GF-D8 (cell line): ENCODE measurements at places on chromosomes 11 and 22.
A peak's percentile ranks its signal among the peaks of the same experiment; 100 is the strongest.

DNA sequence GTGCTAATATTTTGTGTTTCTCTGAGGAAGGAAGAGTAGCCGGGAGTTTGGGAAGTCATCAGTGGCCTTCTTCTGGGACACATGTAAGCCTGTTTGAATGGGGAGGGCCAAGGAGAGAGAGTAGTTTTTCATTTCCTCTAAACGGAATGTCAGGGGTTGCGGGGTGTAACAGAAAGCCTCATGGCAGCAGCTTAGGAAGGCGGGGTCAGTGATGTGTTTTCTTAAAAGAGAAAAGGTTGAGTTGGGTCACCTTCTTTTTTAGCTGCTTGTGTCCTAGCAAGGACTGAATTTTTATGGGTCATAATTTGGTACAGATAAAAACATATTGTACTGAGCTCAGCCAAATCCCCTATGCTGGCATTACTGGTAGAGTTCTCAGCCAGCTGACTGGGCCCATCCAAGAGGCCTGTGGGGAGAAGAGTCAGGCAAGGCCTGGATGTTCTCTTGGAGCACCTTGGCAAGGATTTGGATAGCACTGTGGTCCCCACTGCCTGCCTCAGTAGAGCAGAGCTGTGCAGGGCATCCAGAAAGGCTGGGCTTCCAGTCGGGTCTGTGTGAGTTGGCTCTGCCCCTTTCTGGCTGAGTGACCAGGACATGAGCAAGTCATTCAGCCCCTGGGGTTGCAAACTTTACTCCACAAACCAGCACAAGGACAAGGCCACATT, 29.4 kb upstream of the NAV2 start:
- no peak for DNase-seq

GRCh38 chr22:18075720-18076497, 1.9 kb upstream of the PEX26 start:
- peak; percentile 58 for DNase-seq

- DNase-seq = no peak
Measured at GRCh38 chr11:27281740-27282590, 81.0 kb downstream of the CCDC34 start.

DNA sequence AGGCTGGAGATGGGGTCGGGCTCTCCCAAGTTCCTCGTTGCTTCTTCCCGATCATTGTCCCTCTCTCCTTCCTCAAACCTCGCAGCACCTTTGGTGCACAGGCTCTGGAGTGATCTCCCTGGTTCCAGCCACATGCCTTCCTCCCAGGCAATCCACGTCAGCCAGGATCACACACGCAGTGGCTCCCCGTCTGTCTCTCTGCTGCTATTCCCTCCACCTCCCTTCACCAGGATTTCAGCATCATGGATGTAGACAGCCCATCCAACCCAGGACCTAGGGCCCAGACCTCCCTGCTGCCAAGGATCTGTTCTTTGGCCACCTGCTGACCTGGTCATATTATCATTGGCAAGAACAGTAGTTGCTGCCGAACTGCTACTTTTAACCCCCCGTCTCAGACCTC, 40.1 kb downstream of the RBX1 start:
- no peak for DNase-seq

DNA sequence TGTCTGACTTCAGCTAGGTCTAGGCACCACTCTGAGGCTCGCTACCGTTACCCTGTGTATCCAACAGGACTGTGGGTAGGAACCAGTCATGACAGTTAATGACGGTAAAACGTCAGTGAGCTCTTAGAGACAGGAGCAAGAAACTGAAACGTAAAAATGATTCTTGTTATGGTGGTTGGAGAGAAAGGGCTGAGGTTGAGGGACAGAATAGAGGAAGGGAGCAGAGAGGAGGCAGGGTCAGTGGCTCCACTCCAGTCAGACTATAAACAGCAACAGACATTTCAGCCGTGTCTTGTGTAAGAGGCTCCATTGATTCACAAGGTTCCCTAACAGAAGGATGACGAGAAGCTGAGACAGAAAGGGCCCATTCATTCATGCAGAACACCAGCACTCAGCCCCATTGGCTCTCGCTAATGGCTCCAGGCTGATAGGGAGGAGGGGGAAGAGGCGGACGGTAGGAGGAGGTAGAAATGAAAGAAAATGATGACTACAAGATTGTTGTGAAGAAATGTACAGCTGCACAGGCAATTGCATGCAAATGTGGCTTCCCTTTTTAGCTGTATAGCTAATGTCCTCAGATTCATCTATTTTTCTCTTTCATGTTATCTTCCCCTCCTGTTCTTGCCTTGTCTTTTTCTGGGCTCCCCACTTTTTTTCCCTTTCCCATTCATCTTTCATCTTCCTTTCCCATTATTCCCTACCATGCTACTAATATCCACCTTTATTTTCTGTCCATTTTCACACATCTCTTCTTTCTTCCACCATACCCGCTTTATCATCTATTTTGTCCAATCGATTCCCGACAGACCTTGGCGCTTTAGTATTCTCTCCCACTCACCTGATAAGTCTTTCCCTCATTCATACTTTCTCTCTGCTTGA, 34.3 kb downstream of the ETS1 start:
- DNase-seq = no peak

DNA sequence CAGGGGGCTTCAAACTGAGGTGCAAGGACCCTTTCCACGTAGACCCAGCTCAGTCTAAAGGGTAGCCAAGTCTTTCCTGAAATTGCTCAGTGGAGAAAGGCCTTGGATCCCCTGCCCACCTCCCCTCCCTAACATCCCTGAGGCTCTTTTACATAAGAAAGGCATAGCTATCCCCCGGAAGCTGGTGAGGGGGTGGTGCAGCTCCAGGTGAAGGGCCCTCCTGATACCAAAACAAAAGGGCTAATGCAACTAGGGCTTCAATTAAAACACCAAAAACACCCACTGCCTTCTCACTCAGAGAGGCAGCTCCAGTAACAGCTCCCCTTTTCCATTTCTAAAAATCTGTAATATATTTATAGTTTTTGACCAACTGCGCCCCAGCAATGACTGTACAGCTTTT, 5.8 kb downstream of the SHANK2 start:
- DNase-seq = no peak
